ENCODE measurements at places on chromosomes 2 and 18. TPM values are rescaled to one million over a fixed set of nuclear protein-coding genes. Genes with fewer than 3 reads are reported as not detected.
A peak's percentile ranks its signal among the peaks of the same experiment; 100 is the strongest.

The SPP2 gene
- total RNA-seq: not detected

- H3K27me3 ChIP-seq: no peaks in the 10 kb centered on the region
- no peak for DNase-seq
- H3K27ac ChIP-seq: peak overlapping the region; percentile 42
- H3K36me3 ChIP-seq: no peaks in the 10 kb centered on the region
- peaks cover 50% of the 10 kb centered on the region for H3K4me1 ChIP-seq
Observed at GRCh38 chr18:51193621-51194287, 3.7 kb downstream of the MEX3C start.

- no peaks in the 10 kb centered on the region for H3K4me1 ChIP-seq
- no peak for DNase-seq
- H3K27me3 ChIP-seq: no peaks in the 10 kb centered on the region
- H3K27ac ChIP-seq: no peak overlapping the region
- H3K4me3 ChIP-seq: no peak overlapping the region
- peaks cover 92% of the 10 kb centered on the region for H3K36me3 ChIP-seq
Observed at GRCh38 chr2:112566104-112566503, 18.3 kb upstream of the CHCHD5 start.

The ATP8B1 gene
- total RNA-seq: 30.7 TPM

The GRB14 gene
- total RNA-seq: 8.9 TPM

- no peak overlapping the region for H3K4me3 ChIP-seq
- no peaks in the 10 kb centered on the region for H3K4me1 ChIP-seq
- H3K36me3 ChIP-seq: no peaks in the 10 kb centered on the region
- H3K27ac ChIP-seq: no peak overlapping the region
- no peaks in the 10 kb centered on the region for H3K27me3 ChIP-seq
Observed at GRCh38 chr2:239735131-239735828, 289.9 kb downstream of the NDUFA10 start.

- H3K36me3 ChIP-seq: no peaks in the 10 kb centered on the region
- DNase-seq: no peak
- peaks cover 5% of the 10 kb centered on the region for H3K27me3 ChIP-seq
Observed at GRCh38 chr18:75779910-75780309, 352.4 kb upstream of the SMIM21 start.

DNA sequence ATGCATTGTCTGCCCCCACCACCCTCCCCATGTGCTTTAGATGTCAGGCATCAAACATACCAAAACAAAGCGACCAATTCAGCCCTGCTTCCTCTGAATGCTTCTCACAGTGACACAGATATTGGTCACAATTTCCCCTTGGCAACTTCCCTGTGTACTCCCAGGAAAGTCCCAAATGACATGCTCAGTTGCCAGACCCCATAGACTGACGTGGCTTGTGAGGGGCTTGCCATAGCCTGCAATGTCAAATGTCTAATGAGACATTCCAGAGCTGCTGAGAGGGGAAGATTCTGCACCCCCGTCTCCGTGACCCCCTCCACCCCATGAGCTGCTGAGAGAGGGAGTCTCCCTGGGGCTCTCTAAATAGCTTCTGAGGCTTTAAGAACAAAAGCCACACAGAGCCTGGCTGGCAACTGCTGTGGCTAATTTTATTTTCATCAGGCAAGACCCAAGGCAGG, 47.3 kb downstream of the RFTN2 start:
- no peak overlapping the region for H3K4me3 ChIP-seq
- no peak for DNase-seq
- H3K27ac ChIP-seq: no peak overlapping the region
- H3K36me3 ChIP-seq: no peaks in the 10 kb centered on the region

DNA sequence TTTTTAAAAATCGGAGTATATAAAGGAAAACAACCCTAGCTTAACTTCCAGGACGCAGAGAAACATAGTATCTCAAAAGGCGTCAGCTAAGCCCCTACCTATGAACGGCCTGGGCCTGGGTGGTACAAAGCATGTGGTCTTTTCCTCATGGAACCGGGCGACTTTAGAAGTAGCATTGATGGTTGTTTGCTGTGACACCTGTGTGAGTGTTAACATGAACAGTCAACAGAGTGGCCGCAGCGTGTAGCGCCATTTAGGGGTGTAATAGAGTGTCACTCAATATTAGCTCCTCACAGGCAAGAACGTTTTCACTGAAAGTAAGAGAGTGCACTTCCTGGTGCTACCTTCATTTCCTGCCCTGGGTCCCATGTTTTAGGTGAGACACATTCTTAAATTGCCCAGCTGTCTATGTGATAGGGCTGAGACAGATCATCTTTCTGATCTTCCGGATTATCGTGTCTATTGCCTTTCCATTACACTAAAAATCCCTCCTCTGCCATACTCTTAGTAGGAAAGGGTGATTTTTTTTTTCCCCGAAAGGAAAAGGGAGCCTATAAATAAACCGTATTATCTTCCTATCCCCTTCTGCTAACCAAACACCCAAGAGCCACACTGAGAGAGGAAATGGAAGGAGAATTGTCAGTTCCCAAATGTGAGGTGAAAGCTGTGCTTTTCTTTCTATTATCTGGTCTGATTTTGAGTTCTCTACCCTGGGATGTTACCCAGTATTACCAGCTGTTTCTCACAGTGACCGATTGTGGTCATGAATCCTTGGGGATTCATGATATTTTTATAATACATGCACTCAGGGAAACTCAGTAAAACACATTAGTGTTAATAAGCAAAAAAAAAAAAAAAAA, 1.3 kb downstream of the GORASP2 start:
- no peaks in the 10 kb centered on the region for H3K27me3 ChIP-seq
- peaks cover 27% of the 10 kb centered on the region for H3K4me1 ChIP-seq
- H3K4me3 ChIP-seq: peak overlapping the region; percentile 94
- peaks cover 4% of the 10 kb centered on the region for H3K36me3 ChIP-seq
- no peak for DNase-seq

DNA sequence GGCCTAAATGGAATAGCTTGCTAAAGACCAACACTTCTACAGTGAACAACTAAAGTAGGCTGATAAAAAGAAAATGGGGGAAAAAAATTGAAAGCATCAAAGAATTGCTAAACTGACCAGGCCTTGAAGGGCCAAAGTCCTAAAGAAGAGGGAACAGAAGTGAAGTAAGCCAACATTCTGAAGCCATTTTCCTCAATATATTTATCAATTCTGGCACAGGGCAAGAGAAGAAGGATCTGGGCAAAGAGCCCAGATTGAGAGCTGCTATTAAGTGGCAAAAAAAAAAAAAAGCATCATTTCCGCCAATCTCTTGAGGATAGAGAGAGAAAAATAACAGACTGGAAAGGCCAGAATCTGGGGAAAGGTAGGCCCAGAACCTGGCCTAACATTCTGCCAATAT, 25.7 kb downstream of the FANCL start:
- no peaks in the 10 kb centered on the region for H3K4me1 ChIP-seq
- no peak overlapping the region for H3K4me3 ChIP-seq
- DNase-seq: no peak
- no peaks in the 10 kb centered on the region for H3K27me3 ChIP-seq
- no peak overlapping the region for H3K27ac ChIP-seq

GRCh38 chr2:42267530-42267929, 93.5 kb downstream of the COX7A2L start:
- no peak overlapping the region for H3K4me3 ChIP-seq
- peaks cover 24% of the 10 kb centered on the region for H3K36me3 ChIP-seq
- H3K4me1 ChIP-seq: peaks cover 7% of the 10 kb centered on the region
- no peak for DNase-seq
- no peak overlapping the region for H3K27ac ChIP-seq
- no peaks in the 10 kb centered on the region for H3K27me3 ChIP-seq

- no peaks in the 10 kb centered on the region for H3K36me3 ChIP-seq
- DNase-seq: no peak
- H3K4me3 ChIP-seq: no peak overlapping the region
- H3K27me3 ChIP-seq: no peaks in the 10 kb centered on the region
- H3K4me1 ChIP-seq: no peaks in the 10 kb centered on the region
Observed at GRCh38 chr2:15660491-15661294, 69.0 kb downstream of the DDX1 start.

DNA sequence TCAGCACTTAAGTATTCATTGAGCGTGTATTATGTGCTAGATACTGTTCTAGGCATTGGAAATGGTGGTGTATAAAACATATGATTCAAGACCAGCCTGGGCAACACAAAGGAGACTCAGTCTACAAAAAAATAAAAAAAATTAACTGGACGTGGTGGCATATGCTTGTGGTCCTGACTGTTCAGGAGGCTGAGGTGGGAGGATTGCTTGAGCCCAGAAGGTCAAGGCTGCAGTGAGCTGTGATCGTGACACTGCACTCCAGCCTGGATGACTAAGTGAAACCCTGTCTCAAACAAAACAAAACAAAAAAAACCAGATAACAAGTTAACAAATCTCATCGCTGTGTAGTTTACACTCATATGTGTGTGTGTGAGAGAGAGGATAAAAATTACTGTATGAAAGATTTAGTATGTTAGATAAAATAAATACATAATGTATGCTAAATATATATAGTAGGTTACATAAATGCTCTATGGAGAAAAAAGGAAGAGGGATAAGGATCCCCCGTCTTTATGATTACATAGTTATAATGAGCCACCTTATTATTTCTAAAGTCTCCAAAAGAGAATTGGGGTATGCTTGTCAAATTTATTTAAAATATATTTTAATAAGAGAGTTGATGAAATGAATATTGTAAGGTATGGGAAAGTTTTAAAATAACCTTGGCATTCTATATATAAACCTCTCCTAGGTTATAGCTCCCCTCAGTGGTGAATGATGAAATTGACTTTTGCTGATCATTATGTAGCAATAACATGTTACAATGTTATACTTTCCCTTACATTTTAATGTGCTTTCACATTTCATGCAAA, 69.2 kb downstream of the EHBP1 start:
- no peak overlapping the region for H3K4me3 ChIP-seq
- no peak overlapping the region for H3K27ac ChIP-seq
- H3K4me1 ChIP-seq: no peaks in the 10 kb centered on the region
- H3K27me3 ChIP-seq: no peaks in the 10 kb centered on the region
- no peaks in the 10 kb centered on the region for H3K36me3 ChIP-seq

- H3K27ac ChIP-seq: no peak overlapping the region
- no peaks in the 10 kb centered on the region for H3K27me3 ChIP-seq
- H3K4me1 ChIP-seq: no peaks in the 10 kb centered on the region
- DNase-seq: no peak
- H3K36me3 ChIP-seq: no peaks in the 10 kb centered on the region
- H3K4me3 ChIP-seq: no peak overlapping the region
Observed at GRCh38 chr2:55809875-55810621, 113.5 kb downstream of the EFEMP1 start.

GRCh38 chr2:105625632-105626031, 119.1 kb upstream of the NCK2 start:
- no peak overlapping the region for H3K4me3 ChIP-seq
- no peak overlapping the region for H3K27ac ChIP-seq
- H3K36me3 ChIP-seq: no peaks in the 10 kb centered on the region

DNA sequence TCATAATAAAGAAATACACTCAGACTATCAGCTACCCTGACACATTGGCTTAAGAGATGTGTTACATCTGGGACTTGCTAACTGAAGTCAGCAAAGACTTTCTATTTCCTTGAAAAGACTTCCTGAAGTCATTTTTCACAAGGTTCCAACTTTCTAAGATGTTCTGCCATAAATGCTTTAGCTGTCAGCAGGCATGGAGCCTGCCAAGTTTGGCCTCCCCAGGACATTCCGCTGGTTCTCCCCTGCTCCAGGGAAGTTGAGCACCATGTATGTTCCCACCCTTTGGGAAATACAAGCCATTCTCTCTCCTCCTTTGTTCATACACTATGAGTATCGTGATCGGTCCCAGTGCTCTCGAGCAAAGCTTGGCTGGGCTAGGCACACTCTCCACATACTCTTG, 202.7 kb upstream of the CCDC68 start:
- no peaks in the 10 kb centered on the region for H3K4me1 ChIP-seq
- H3K4me3 ChIP-seq: no peak overlapping the region
- DNase-seq: no peak
- H3K27me3 ChIP-seq: no peaks in the 10 kb centered on the region
- no peak overlapping the region for H3K27ac ChIP-seq

DNA sequence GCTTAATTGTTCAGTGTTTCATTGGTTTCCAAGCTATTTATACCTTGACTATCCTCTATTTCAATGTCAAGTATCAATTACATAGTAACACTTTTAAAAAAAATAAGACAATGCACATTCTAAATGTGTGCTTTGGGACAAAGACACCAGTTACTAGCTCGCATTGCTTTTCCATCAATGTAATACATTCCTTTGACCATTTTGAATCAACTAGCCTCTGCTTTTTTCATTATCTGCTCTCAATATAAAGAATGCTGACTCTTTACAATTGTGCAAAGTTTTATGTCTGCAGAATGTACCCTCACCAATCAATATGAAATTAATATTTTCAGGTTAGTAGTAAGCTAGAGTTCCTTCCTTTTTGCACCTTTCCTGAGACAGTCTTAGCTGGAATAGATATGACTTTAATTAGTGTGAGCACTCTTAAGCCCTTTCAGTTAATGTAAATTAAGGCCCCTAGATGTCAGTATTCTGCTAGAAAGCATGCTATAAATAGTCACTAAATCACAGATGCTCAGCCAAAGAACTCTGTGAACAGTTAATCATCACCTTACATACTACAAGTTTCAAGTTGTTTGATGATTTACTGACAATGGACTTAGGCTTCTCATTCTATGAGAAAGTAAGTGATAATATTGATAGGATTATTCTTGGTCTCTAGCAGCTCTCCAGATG, 413.6 kb downstream of the PTH2R start:
- DNase-seq: no peak
- H3K4me1 ChIP-seq: no peaks in the 10 kb centered on the region
- H3K27ac ChIP-seq: no peak overlapping the region
- no peaks in the 10 kb centered on the region for H3K36me3 ChIP-seq
- H3K27me3 ChIP-seq: no peaks in the 10 kb centered on the region

GRCh38 chr2:17311771-17312511, 206.3 kb downstream of the RAD51AP2 start:
- no peak overlapping the region for H3K27ac ChIP-seq
- no peaks in the 10 kb centered on the region for H3K27me3 ChIP-seq
- no peaks in the 10 kb centered on the region for H3K36me3 ChIP-seq
- no peak overlapping the region for H3K4me3 ChIP-seq
- no peak for DNase-seq

DNA sequence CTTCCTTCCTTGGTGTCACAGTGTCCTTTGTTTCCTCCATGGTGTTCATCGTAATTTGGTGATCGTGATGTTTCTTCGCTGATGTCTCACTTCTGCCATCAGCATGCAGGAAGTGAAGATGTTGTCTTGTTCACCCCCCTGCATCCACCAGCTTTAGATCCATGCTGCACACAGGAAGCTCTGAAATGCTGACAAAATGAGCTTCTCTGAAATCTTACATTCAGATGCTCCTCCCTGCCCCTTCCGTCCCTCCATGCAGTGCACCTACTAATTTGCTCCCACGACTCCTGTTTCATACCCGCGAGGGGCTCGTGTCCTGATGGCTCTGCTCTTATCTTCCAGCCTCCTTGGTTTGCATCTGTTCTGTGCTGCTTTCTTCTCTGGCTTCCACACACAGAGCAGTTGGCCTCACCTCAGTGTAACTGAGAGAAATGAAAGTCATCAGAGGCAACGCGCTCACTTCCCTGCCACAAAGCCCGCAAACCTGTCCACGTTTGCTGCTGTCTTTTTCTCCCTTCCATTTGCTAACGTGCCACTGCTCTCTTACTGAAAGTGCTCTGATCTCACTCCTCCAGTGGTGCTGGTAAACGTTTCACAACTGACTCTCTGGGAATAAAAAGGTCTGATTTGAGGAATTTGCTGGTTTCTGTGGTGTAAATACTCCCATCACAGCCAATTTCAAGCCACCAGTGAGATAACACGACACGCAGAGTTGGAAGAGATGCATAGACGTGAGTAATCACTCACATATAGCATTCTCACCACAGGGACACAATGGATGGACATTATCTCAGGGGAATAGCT, 41.0 kb upstream of the MGAT4A start:
- no peaks in the 10 kb centered on the region for H3K36me3 ChIP-seq
- peak overlapping the region; percentile 71 for H3K27ac ChIP-seq
- peak overlapping the region; percentile 12 for H3K4me3 ChIP-seq
- H3K4me1 ChIP-seq: peaks cover 36% of the 10 kb centered on the region
- no peak for DNase-seq
- no peaks in the 10 kb centered on the region for H3K27me3 ChIP-seq

The RAPGEF4 gene
- 21.8 TPM for total RNA-seq

The MIB1 gene
- 31.3 TPM for total RNA-seq

The MTCL1 gene
- 10.1 TPM for total RNA-seq

All from upper lobe of right lung (tissue), 1 donor.